Karpas-422 (cell line): ENCODE measurements at places on chromosomes 13 and 19. TPM values are rescaled to one million over a fixed set of nuclear protein-coding genes. Genes with fewer than 3 reads are reported as not detected.

The HS6ST3 gene
- not detected in 2 replicates for total RNA-seq

The RCBTB2 gene
- total RNA-seq = 20.2 and 25.6 TPM in 2 replicates

The VSTM2B gene
- total RNA-seq = not detected in 2 replicates

The RHPN2 gene
- 2.8 and 4.3 TPM in 2 replicates for total RNA-seq

The MEIS3 gene
- total RNA-seq = 3.3 and 11.2 TPM in 2 replicates

The KANK2 gene
- total RNA-seq = 0.19 and 1.9 TPM in 2 replicates

GRCh38 chr19:56930647-56931535 is 90.4 kb upstream of the PEG3 start:
- no peak for DNase-seq

GRCh38 chr19:16051254-16052025 is 24.9 kb upstream of the TPM4 start:
- DNase-seq = peak; percentile 90

DNA sequence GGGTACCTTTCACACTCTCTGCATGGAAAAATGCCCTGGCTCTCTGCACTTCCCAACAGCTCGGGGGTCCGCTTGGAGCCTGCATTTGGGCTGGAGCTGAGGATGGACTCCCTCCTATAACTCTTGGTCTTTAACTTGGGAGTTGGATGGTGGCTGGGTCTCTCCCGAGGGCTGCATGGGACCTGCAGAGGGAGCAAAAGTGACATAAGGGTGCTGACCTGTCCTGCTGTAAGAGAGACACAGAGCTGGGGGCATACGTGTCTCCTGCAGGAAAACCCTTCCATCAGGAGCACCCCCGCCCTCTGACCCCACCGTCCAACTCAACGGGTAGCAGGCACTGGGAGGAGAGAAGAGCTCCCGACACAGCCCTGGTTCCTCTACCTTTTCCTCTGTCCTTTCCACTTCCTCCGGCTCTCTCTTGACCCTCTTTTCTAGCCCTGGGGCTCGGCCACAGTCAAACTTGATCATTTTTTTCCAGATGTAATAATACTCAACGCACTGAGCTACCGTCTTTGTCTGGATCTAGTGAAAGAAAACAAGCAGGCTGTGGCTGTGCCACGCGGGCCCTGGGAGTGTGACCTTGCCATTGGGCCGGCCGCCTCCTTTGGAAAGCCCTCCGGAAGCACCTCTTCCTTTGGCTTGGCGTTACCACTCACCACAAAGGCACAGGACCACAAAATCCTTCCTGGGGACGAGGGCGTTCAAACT is 6.8 kb upstream of the NAPA start:
- no peak for DNase-seq

GRCh38 chr13:21330126-21330861 is 128.8 kb downstream of the ZDHHC20 start:
- DNase-seq = no peak

GRCh38 chr13:112245989-112246388 is 130.2 kb upstream of the SPACA7 start:
- no peak for DNase-seq

- no peak for DNase-seq
Observed at GRCh38 chr19:40356681-40357595, 8.4 kb downstream of the PLD3 start.
